NK-92 treated with Interleukin-12 subunit alpha and Interleukin-12 subunit beta, amount 100 ng/mL, for 24 hours (cell line): ENCODE measurements at places on chromosomes 11 and 22.

DNA sequence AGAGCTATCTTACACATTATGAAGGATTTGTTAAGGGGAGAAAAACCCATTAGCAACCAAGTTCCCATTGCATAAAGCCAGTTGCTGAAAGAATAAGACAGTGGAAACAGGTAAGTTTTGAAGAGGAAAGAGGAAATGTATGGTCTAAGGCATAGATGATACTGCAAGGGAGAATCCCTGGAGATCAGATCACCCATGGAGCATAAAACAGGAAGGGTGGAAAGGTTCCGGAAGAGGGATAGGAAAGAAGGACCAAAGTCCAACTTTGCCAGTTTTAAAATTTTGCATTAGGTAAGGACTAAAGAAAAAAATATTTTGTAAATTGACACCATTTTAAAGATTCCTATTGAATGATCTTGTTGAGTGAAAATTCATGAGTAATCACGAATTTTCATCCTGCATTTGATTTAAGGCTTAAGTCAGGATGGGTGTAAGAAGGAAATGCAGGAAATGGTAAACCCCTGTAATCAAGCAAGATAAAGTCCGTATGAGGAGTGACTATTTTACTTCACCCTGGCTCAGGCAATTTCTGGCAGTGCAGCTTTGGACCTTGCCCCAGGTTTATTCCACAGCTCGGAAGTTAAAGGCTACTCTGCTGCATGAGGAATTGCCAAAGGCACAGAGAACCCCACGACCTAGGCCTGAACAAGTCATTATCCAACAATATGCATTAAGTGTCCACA lies 70.9 kb downstream of the CCDC34 start:
- DNase-seq = no peak

GRCh38 chr22:23649071-23649501 lies 17.0 kb upstream of the DRICH1 start:
- no peak for DNase-seq

DNA sequence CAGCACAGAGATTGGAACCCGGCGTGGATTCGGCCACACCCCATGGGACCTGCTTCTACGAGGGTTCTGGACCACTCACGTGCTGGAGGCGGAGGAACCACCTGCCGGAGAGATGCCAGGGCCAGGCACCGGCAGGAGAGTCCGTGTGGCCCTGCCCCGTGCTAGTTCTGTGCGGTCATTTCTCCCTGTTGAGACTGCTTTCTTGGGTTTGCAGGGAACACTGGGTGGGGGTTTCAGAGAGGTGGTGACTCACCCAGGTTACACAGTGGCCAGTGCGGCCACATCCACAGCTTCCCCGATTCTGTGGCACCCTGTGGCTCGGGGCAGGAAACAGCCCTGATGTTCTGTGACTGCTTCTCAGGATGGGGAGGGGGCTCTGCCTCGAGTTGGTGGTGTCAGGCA lies 3.6 kb upstream of the PHLDA2 start:
- DNase-seq = no peak

DNA sequence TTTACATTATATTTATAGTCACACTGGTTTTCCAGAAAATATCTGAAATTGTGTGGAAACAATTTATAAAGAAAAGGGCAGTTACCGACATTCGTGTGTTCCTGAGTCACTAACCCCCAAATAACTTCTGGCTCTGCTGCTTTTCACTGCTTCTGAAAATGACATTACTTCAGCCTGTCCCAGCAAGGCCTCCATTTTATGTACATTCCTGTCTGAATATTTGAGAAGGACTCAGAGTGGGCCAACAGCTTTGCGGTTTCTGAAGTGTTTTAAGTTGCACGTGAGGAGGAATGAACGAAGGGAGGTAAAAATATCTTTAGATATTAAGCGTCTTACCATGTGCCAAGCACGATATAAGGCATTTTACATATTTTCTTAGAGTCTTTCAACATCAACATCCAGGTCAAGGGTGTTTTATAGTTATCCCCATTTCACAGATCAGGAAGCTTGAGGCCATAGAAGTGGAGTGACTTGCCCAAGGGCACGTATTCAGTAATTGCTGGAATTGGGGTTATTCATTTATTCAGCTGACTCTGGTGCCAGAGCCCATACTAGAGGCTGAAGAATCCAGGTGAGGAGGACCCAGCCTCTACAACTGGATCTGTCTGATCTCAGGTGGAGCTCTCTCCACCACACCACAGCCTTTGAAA lies 30.8 kb upstream of the WNT11 start:
- DNase-seq = no peak

DNA sequence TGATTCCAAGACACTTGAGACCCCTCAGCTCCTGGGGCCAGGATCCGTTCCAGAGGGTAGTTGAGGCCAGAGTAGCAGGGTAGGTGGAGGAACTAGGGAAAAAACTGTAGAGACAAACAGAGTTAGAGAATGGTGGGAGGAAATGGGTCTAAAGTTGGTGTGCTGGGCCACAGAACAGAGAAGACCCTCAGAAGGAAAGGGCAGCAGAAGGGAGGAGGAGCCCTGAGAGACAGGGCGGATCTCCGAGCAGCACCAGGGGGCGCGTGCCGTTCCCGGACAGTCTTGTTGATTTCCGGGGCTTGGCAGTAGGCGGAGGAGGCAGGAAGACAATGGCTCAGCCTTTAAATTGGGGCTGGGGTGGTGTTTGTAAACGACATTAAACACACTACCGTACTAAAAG lies 2.4 kb upstream of the CECR2 start:
- no peak for DNase-seq

DNA sequence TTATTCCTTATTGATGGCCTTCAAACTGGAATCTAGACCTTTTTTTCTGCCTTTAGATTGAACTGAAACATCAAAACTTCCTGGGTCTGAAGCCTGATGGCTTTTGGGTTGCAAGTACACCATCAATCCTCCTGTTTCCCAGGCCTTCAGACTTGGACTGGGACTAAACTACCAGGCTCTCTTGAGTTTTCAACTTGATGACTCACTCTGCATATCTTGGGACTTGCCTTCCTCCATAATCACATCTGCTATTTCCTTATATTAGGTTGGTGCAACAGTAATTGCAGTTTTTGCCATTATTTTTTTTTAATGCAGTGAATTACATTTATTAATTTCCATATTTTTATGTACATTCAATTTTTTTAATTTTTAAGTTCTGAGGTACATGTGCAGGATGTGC lies 7.0 kb downstream of the OR51B5 start:
- no peak for DNase-seq

DNA sequence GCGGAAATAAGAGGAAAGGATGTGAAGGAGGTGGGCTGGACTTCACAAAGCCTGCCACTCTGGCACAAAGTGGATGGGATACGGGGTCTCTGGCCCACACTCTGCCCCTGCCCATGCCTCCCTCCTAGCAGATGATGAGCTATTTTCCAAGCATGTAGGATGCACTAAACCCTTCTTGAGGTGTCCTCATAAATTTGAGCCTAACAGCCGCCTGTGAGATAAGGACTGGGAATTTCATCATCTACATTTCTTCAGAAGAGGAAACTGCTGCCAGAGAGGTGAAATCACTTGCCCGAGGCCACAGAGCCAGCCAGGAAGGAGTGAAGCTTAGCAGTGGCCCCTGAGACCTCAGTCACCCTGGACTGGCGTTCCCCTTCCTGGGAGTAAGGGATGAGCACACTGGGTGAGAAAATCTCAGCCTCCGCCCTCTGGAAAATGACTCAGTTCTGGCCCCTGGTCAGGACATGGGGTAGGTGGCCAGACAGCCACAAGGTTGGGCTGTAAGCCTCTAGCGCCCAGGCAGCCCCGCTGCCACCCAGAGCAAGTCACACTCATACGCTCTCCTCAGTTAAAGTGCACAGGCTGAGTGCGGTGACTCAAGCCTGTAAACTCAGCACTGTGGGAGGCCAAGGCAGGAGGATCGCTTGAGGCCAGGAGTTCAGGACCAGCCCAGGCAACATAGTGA lies 27.9 kb downstream of the MB start:
- DNase-seq = no peak

GRCh38 chr11:118899706-118900360 lies 16.1 kb downstream of the CXCR5 start:
- DNase-seq = no peak

GRCh38 chr11:32290783-32291182 lies 144.6 kb downstream of the WT1 start:
- no peak for DNase-seq

DNA sequence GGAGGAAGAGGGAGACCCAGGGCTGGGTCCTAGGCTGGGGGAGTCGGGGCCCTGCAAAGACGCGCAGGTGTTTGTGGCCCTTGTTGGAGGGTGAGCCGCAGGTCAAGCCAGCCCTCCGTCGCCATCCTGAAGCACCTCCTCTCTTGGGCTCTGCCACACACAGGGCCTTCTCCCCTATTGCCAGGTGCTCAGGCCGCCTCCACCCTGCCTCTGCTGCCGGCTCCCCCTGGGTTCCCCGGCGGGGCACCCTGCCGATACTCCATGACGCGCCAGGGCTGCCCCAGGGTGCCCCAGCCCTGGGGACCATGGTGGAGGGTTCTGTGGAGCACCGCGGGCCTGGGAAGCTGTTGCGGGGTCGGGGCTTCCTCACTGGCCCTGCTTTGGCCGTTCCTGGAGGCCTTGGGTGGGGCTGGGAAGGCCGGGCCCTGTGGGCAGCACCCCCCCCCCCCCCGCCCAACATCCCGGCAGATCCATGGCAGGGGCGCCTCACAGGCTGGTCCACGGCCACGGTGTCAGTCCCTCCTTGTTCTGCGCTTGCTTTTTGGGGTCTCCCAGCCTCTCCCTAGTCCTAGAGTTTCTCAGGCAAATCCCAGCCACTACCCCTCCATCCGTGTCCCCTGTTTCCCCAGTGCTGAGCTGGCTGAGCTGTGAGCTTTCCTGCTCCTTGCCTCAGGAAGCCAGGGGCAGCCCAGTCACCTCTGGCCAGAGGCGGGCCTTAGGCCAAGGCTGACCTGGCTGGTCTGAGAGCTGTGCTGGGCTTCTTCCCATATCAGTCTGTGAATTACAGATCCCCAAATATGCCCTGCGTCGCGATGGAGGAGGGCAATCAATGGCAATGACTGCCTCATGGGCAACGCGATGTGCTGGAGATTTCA lies 2.3 kb upstream of the ADORA2A start:
- DNase-seq = no peak

DNA sequence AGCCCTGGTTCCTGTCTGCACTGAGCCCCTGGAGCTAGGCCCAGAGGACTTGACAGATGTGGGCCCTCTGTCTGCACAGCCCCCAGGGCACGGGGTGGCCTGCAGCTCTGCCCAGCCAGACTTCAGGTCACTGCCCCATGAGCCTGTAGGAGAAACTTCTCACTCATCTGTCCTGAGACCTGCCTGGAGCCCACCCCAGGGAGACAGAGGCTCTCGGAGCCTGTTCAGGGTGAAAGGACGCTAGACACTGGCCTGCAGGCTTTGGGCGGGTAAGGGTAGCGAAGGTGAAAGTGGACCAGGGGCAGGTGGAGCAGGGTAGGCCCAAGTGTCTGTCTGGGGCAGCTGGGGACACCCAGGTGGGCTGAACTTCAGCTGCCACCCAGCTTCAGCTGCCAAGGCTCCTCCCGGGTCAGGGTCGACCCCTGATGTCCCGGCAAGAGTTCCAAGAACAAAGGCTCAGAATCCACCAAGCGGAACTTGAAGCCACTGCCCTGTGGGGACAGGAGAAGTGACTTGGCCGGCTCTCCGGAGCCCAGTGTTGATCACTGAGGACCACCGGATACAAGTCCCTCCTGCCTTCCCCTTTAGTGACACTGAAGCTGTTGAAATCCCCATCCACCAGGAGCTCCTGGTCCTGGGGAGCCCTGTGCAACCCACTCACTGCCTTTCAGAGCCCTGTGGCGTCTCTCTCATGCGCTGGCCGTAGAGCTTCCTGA lies 90.3 kb downstream of the KCNQ1 start:
- no peak for DNase-seq

DNA sequence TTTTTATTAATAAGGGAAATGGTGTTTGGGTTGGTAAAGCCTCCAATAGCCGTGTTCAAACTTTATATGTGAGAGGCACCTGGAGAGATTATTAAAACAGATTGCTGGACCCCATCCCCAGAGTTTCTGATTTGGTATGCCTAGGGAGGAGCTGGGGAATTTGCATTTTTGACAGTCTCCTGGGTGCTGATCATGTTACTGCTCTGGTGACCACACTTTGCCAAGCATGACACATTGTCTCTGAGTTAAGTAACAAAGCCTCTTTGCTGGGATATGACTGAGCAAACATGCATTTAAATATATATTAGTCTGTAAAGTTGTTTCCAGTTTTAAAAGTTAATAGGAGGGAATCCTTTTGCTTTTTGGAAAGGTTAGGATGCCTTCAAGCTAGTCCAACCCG lies 140.4 kb downstream of the NAV2 start:
- no peak for DNase-seq

GRCh38 chr22:44455963-44456358 lies 42.1 kb downstream of the RTL6 start:
- no peak for DNase-seq

DNA sequence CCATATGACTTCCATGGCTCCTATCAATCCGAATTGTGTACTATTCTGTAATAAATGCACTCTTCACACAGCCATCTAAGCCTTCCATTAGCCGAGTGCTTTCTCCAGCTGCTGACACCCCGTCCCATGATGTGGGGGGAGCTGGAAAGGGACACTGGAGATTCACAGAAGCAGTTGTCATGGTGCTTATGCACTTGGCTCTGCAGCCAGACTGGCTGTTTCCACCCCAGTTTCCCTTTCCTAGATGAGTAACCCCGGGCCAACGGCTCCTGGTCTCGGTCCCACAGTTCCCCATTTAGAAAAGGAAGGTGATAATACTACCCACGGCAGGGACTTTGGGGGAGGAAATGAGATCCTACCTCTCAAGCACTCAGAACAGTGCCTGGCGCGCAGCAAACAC lies 244.9 kb upstream of the SYN3 start:
- DNase-seq = no peak

GRCh38 chr22:47307326-47307725 lies 544.9 kb downstream of the TBC1D22A start:
- DNase-seq = no peak

DNA sequence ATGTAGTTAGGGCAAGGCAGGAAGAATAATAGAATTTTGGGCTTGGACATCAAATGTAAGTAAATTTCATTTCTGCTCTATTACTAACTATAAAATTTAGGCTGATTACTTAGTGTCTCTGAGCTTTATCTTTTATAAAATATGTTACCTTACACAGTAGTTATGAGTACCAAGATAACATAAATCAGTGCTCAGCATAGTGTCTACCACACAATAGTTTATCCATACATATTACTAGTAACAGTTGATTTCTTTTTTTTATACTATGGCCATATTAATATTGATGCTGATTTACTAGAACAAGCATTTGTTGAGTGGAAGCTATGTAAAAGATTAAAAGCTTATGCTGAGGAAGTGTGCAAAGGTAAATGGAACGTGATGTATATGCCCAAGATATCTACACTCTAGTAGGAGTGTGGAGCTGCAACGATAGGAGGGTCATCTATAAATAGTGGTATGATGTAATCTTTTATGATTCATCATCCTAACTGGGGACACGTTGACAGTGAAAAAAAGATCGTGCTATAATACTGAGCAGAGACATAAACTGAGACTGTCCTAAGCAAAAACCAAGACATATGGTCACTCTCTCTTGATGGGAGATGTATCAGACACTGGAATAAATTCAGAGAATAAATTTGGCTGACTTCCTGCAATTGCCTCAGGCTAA lies 8.7 kb upstream of the SLC5A12 start:
- DNase-seq = no peak

GRCh38 chr11:16297332-16297731 lies 59.0 kb downstream of the SOX6 start:
- no peak for DNase-seq
